ENCODE measurements at places on chromosomes 2 and 18.
A peak's percentile ranks its signal among the peaks of the same experiment; 100 is the strongest.

GRCh38 chr2:55115761-55116597 is 65.7 kb upstream of the RTN4 start:
- DNase-seq = no peak

- DNase-seq = peak; percentile 96
These were observed at the start of gene TCF7L1 for GRCh38 chr2:85132834-85133637. Gene TCF7L1 (plus strand): TSS chr2:85133392. CDS start chr2:85133685, 293 bp downstream.

DNA sequence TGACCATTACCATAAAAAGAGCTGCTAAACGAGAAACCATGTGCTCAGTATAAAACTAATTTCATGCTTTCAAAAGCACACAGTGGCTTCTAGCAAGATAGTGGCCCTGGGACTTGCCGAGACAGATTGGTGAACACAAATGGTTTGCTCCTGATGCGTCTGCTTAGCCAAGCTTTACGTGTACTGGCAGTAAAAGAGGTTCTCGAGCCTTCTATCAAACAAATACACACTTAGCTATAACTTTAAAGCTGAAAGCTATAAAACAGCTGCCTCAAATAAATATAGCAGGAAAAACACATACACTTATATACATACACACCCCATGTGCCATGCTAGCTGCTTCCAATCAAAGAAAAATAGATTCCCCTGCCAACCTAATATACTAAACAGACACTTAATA is 117.0 kb downstream of the ZNF385B start:
- no peak for DNase-seq

DNA sequence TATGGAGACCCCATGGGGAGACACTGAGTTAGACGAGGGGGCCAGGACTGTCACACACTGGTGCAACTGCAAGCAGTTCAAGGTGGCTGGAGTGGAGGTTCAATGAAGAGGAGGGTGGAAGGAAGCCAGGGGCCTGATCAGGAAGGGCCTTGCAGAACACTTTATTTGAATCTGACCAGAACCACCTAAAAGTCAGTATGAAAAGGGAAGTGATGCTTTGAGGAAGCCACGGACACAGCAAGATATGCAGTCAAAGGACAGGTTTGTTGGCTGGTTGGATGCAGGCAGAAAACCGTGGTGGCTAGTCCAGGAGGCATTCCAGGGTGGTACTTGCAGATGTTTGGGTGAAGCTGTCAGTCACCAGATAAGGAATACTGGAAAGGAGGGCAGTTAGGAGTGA is 3.5 kb upstream of the FAM124B start:
- no peak for DNase-seq

DNA sequence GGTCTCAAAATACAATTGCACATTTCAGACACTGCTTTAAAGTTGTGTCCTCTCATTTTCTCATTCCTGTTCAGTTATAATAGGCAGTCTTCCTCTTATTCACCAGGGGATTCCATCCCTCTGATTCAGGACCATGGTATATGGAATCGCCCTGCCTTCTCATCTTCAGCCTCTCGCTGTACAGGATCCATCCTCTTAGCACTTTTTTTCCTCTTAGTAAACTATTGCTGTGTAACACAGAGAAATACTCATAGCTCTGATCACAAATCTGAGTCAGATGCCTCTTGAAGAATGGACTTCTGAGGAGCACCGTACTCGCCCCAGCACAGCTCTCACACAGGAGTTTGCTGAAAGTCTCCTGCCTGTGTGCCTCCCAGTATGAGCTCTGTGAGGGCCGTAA is 11.3 kb downstream of the RMP24 start:
- no peak for DNase-seq

- DNase-seq = no peak
These were observed 206.0 kb downstream of the FHOD3 start for GRCh38 chr18:36503477-36503876.

- no peak for DNase-seq
These were observed 203.7 kb upstream of the DLGAP1 start for GRCh38 chr18:4658804-4659203.

- DNase-seq = no peak
These were observed 33.0 kb downstream of the DPYSL5 start for GRCh38 chr2:26880910-26881435.

GRCh38 chr2:224982910-224983711 is 59.2 kb downstream of the DOCK10 start:
- DNase-seq = no peak

DNA sequence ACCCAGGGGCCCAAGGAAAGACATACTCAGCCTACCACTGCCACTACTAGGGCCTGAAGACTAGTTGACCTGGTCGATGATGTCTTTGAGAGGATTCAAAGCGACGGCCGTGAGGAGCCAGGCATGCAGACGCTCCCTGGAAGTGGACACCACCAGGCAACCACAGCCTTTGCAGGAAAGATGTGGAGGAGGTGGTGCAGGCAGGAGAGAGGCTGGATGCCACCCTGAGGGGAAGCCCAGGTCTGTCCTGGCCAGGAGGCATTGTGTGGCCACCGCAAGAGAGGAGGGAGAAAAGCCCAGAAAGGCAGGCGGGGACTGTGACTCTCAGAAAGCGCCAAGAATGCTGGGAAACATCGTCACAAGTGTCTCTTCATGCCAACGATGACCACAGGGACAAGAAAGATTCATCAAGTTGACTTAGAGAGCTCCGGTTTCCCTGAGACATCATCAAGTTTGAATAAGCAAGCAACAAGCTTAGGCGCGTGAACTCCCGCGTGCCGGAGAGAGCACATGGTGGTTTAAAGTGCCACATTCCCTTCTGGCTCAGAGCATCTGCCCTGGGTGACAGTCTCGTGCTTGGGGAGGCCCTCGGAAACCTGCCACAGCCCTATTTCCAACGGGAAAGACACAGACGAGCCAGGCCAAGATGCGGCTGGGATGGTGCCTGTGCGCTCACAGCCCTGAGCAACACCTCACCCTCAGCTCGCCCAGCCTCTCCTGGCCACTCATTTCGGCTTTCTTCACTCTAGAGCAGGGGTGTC is 464.5 kb upstream of the SALL3 start:
- no peak for DNase-seq

GRCh38 chr2:76323381-76323780 is 612.7 kb upstream of the GCFC2 start:
- no peak for DNase-seq

DNA sequence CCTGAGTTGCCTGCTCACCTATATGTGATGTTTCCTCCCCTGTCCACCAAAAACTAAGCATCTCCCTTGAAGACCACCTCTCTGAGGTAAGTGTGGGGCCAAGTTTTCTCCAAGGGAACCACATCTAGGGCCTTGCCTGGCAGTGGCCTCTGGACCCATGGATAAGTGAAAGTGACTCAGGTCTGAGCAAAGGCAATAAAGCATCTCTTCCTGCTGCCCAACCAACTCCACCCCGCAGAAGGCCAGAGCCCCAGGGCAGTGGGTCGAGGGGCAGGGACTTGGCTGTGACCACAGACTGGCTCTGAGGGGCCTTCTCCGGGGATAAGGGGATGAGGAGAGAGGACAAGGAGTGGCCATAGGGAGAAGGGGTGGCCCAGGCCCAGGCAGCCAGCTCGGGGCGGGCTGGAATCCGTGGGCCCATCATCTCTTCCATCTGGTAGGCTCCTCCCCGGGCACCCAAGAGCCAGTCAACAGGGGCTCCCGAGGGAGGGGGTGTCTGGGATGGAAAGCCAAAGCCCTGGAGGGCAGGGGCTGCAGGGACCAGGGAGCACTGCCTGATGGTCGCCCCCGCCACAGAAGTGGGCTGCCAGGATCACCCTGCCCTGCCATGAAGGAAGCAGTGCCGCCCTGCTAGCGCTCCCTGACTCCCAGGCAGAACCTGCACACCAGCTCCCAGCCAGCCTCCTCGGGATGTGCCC is 33.4 kb downstream of the EMX1 start:
- no peak for DNase-seq

GRCh38 chr2:197079832-197080555 is 153.5 kb upstream of the PGAP1 start:
- peak; percentile 33 for DNase-seq

DNA sequence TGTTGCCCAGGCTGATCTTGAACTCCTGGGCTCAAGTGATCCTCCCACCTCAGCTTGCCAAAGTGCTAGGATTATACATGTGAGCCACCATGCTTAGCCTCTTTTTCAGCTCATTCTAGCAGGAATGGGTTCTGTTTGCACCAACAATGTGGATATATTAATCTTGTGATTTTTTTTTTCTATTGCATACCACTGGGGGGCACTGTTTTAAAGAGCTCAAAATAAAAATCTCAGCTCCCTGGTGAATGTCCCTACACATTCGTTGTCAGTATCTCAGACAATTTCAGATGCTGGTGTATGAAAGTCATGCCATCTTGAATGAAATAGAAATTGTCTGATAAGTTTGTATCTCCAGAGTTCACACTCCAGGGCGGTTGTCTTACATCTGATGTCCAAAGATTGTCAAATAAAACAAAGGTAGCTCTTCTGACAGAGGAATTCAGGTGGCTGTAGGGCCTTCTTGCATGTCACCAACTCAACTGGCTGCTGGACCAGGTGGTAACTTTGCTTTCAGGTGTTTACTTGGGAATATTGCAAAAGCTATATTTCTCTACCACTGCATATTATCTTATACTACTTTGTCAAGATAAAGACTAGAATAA is 3.1 kb upstream of the MATN3 start:
- peak; percentile 46 for DNase-seq

GRCh38 chr2:113034016-113034415 is 18.7 kb downstream of the IL36B start:
- DNase-seq = no peak

DNA sequence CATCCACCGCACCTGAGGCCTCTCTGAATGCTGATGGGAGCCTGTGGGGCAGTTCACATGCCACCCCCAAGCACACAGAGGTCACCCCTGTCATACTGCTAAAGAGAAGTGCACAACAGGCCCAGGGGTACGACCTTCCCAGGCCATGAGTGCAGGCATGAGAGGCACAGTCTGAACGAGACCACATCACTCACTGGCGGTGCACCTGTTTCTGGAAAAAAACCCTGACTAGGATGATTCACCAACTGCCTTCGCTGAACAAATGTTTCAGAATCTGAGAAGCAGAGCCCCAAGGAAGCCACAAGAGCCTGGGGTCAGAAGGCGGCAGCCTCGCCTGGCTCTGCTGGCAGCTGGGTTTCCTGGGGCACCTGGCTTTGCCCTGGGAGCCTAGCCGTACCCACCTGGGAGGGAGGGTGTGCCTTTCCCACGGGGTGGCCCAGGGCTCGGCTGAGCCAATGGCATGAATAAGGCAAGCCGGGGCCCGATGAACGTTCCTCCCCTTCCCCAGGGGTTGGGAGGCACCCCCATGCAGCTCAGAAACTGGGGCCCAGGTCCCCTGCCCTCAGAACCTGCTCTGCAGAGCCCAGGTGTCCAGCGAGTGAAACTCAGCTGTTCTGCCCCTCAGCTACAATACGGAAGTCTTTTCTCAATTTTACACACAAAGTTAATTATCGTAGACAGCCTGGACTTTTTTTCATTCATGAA is 73.8 kb downstream of the HDAC4 start:
- no peak for DNase-seq

GRCh38 chr2:129439406-129440302 is 539.8 kb upstream of the RAB6C start:
- DNase-seq = no peak

GRCh38 chr2:195533771-195534642 is 123.0 kb upstream of the SLC39A10 start:
- no peak for DNase-seq

GRCh38 chr2:148680462-148680861 is 35.9 kb downstream of the EPC2 start:
- DNase-seq = no peak

DNA sequence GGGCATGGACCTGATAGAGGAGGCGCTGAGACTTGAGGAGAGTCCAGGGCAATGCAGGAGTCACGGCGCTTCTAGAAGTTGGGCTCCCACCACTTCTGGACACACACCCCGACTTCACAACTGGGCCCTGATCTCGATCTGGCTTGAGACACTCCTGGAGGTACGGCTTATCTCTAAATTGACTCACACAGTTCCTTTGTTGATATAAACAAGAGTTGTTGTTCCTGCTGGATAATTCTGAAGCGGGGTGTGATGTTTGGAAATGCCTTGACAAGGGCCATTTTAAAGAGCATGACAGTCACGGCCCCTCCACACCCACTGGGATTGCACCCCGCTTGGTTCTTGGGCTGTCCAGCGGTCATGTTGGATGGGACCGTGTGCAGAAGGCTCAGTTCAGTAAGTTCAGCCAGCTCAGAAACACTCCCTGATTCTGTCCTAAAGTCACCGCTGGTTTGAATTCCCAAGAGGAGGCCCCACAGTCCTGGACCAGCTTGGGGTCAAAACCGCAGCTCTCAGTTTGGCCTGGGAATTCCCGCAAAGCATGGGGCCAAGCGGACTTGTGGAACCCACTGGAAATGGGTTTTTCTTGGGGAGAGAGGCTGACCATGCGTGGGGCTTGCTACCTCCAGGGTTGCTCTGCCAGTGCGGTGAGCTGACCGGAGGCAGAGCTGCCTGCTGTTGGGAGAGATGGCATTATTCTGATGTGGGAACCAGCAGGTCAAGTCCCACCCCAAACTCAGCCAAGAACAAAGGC is 9.3 kb upstream of the NEU2 start:
- DNase-seq = no peak

GRCh38 chr2:168901003-168901402 is at the start of gene G6PC2:
Gene G6PC2 (plus strand): TSS chr2:168901291. CDS start chr2:168901332, 41 bp downstream.
- no peak for DNase-seq

GRCh38 chr2:165293440-165294420 is 54.5 kb downstream of the SCN2A start:
- DNase-seq = peak; percentile 94

DNA sequence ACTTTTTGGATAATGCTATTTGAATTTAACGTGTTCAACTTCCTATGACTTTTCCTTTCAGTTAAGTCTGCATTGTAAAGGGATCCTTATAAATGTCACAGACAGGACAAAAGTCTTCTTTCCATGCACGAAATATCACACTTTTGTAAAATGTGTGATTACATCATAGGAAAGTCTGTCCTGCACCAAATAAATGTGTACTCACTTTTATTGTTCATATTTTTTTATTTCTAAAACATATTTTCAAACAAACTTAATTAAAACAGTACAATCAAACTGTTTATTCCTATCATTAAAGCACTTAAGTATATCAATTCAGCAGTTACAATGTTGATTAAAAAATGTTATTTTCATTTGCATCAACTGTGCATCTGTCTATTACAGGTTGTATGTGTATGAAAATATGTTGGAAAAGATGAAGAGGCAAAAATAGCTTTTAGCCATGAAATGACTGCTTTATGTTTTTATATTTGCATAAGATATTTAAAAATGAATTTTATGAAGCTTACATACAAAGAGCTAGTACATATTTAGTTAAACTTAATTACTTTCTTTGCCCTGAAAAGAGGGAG is 105.6 kb downstream of the CSRNP3 start:
- DNase-seq = no peak

- no peak for DNase-seq
These were observed 28.1 kb downstream of the THAP4 start for GRCh38 chr2:241608881-241609280.

- peak; percentile 2 for DNase-seq
These were observed 263.9 kb downstream of the LTBP1 start for GRCh38 chr2:33210626-33211025.

GRCh38 chr2:204264621-204265140 is 280.6 kb upstream of the PARD3B start:
- DNase-seq = peak; percentile 41

- DNase-seq = no peak
These were observed 74.3 kb upstream of the CCDC150 start for GRCh38 chr2:196565106-196565765.

GRCh38 chr2:188046437-188046836 is 245.2 kb upstream of the GULP1 start:
- DNase-seq = no peak
